ENCODE measurements at places on chromosomes 6 and 20.

GRCh38 chr20:49945701-49946477, 9.7 kb downstream of the RNF114 start:
- no peak for DNase-seq

DNA sequence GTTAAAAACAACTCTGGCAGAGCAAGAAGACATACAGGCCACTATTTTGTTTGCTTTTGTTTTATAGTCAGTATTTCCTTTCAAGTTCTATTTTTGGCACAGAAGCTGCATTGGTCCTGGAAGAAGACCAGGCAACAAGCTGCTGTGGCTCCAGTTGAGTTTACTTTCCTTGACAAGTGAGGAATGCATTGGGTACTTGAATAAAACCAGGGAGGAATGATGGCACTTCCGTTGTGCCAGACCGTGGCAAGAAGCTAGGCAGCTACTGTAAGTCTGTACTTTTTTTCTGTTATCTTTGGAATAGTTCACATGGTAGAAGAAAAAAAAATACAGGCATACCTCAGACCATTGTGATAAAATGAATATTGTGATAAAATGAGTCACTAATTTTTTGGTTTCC, 66.3 kb downstream of the NCOA3 start:
- no peak for DNase-seq

- DNase-seq, result no peak
Measured at GRCh38 chr6:45687570-45687969, 309.8 kb upstream of the SUPT3H start.

GRCh38 chr6:122136386-122136785, 263.1 kb upstream of the HSF2 start:
- DNase-seq, result no peak

GRCh38 chr6:56540232-56541029, 102.3 kb downstream of the DST start:
- DNase-seq, result no peak

- no peak for DNase-seq
Measured at GRCh38 chr6:46626228-46626909, 26.2 kb downstream of the CYP39A1 start.

DNA sequence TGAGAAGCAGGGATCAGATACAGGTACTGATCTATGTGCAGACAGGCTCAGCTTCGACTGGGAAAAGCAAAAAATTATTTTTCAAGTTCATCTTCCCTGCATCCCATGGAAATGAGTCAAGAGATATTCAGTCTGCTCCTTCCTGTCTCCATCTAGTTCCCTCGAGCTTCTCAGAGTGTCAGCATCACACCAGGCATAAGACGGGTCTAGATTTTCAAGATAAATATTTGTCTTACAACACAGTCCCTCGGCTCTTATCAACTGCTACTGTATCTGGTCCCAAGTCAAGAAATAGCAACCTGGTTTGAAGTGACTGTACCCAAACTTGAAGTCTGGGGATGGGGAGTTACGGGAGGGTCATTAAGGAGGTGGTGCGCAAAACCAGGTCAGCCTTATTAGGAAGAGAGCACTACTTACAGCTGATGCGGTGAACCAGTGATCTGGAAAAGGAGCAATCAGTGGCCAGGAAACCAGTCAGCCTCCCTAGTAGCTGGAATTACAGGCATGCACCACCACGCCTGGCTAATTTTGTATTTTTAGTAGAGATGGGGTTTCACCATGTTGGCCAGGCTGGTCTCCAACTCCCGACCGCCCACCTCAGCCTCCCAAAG, 29.7 kb downstream of the ZMYND8 start:
- DNase-seq, result no peak

DNA sequence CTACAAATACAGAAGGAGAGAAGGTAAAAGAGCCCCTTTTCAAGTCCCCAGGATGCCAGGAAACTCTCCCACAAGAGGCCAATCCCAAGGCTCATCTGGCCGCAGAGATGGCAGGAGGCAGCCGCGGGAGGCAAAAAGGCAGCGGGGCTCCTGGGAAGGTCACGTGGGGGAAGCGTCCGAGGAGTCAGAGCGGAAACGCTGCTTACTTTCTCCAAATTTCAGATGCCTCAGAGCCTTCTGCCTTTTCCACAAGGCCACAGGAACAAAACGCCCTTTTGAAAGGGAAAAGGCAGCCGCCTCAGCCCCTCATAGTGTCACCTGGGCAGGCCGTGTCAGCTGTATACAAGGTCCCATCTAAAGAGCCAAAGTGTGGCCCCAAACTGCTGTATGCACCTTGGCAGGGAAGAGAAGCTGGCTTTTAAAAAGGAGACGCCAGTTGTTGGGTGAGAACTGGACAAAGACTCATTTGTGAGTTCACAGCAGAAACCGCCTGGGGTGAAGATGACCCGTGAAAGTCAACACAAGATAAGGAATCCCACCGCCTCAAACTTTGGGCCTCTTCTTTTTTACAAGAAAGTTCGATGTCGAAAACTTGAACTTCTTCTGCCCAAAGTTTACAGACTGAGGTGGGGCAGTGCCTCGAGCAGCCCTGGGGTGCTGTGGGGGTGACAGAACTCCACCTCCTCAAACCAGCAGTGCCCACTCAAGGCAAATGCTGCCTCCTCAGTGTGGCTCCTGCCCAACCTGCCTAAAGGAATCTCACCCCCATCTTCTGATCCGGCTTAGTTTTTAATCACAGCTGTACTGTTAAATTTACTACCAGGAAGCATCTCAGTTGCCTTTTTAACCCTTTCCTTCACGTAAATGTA, 45.4 kb downstream of the EZR start:
- DNase-seq, result no peak
